RWPE1 (cell line): ENCODE measurements at places on chromosomes 5 and 9.

DNA sequence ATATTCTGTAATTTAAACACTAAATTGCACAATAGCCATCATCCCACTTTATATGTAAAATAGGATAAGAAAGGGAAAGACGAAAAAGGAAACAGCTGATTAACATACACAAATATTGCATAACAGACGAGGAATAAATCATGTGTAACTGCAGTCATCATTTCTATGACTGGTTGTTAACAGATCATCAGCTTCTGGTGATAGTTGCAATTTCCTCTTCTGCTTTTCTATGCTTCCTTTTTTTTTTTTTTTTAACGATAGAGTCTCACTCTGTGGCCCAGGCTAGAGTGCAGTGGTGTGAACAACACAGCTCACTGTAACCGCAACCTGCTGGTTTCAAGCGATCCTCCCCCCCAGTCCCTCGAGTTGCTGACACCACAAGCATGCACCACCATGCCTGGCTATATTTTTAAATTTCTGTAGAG lies 22.5 kb upstream of the JAKMIP2 start:
- DNase-seq: no peak

- DNase-seq: no peak
Observed at GRCh38 chr9:136927343-136928271, 16.9 kb downstream of the FBXW5 start.

GRCh38 chr5:31781772-31782171 lies 142.8 kb downstream of the PDZD2 start:
- DNase-seq: peak; percentile 50

GRCh38 chr9:84266087-84266561 lies 74.4 kb downstream of the SLC28A3 start:
- DNase-seq: no peak

GRCh38 chr9:16138561-16139491 lies 586.0 kb downstream of the CCDC171 start:
- DNase-seq: no peak
